ENCODE measurements at places on chromosomes 6 and 20.

- DNase-seq = no peak
Measured at GRCh38 chr6:93083337-93084230, 335.8 kb downstream of the EPHA7 start.

GRCh38 chr6:36383606-36384005, 3.9 kb downstream of the ETV7 start:
- no peak for DNase-seq

DNA sequence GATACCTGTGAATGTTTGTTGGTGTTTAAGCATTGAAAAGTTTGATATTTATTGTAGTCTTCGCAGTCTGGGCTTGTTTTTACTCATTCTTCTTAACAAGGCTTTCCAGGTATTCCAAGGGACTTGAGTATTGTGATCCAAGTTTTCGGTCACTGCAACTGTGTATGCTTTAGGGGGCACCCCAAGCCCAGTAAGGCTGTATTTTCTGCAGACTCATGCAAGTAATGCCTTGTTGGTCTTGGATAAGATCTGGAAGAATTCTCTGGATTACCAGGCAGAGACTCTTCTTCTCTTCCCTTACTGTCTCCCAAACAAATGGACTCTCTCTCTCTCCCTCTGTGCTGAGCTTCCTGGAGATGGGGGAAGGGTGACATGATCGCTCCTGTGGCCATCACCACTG, 82.1 kb downstream of the RFPL4B start:
- no peak for DNase-seq

DNA sequence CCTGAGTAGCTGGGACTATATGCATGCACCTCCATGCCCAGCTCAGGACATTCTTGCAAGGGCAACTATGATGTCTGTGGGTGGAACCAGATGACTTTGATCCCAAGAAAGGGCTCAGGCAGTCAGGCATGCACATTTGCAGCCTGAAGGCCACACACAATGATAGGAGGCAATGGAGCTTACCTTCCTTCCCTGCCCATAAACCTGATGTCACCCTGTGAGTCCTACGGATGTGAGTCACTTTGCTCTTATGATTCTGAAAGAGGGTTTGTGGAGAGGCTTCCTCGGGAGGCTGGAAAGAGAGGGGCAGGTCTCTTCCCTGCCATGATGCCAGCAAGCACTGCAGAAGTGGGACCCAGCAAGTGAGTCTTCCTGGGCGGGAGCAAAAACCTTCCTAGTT, 202.4 kb downstream of the LY86 start:
- no peak for DNase-seq

GRCh38 chr6:2783188-2783963, 18.2 kb downstream of the WRNIP1 start:
- DNase-seq = no peak

DNA sequence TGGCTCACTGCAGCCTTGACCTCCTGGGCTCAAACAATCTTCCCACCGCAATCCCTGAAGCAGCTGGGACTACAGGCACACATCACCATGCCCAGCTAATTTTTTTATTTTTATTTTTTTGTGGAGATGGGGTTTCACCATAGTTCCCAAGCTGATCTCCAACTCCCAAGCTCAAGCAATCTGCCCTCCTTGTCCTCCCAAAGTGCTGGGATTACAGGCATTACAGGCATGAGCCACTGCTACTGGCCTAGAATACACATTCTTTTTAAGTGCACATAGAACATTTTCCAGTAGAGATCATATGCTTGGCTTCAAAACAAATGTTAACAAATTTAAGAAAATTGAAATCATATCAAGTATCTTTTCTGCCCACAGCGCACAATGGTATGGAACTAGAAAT, 176.8 kb upstream of the MARCKS start:
- DNase-seq = no peak

DNA sequence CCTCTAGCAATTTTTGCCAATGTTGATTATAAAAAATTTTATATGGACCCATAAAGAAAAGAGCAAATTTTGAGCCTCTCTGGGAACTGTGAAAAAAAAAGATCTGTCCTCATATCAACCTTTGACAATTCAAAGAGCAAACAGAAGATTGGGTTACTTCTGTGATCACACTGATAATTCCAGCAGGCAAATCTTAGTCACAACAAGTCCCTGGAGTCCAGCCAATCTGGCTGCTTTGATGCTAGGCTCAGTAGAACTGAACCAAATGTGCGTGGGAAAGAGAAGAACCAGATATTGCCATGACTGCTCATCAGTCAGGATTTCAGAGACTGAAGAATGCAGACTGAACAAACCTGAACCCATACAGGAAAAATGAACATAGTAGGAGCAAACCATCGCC, 438.4 kb upstream of the FLRT3 start:
- no peak for DNase-seq

GRCh38 chr6:2625581-2625980, 125.1 kb downstream of the MYLK4 start:
- DNase-seq = no peak

GRCh38 chr6:34246563-34247391, 2.0 kb downstream of the SMIM29 start:
- peak; percentile 50 for DNase-seq

GRCh38 chr20:42714298-42715141, 475.2 kb downstream of the PTPRT start:
- no peak for DNase-seq
